ENCODE measurements at places on chromosomes 3 and 15.

- no peak for DNase-seq
These were observed 66.4 kb upstream of the SNRPA1 start for GRCh38 chr15:101361418-101361817.

- DNase-seq: peak; percentile 19
These were observed 11.0 kb upstream of the PDCD6IP start for GRCh38 chr3:33787328-33788009.

- DNase-seq: no peak
These were observed 26.4 kb upstream of the MYZAP start for GRCh38 chr15:57565311-57565710.

DNA sequence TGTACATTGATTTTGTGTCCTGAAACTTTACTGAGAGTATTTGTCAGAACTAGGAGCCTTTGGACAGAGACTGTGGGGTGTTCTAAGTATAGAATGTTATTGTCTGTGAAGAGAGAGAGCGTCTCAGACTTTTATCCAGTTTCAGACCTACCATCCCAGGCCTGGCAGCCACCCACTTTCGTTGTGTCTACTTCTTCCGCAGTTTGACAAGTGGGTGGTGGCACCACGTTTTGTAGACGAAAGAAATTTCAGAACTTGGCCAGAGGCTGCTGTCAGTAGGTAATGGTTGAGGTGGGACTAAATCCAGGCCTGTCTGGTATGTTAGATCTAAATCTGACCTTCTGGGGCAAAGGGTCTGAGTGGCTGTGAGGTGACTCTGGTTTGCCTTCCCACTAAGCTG, 13.4 kb upstream of the TRAK1 start:
- no peak for DNase-seq

GRCh38 chr15:84782346-84782745, 34.0 kb downstream of the ZNF592 start:
- DNase-seq: no peak

DNA sequence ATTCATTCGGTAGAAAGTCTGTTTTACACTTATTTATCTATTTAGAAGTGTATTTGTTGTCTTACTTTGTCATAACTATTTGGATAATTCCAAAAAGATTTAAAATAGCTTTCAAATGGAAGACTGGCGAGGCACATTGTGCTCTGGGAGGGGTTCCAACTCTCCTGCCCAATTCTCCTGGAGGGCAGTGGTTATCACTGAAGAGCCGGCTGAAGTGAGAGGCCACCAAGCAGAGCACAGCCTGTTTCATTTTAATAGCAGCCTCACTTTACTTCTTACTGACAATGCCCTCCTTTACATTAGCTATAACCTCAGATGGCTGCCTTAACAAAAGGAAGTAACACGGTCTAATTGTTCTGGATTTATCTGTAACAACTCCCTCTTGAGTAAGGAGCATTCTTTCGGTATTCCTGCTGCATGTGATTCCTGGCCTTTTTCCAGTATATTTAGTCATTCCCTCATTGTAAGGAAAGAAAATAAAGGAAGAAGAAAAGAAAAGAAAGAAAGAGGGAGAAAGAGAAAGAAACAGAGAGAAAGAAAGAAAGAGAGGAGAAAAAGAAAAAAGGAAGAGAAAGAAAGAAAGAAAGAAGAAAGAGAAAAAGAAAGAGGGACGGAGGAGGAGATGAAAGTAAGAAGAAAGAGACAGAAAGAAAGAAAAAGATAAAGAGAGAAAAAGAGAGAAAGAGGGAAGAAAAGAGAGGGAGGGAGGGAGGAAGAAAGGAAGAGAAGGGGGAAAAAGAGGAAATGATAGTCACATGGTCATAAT, 339.8 kb upstream of the WNT5A start:
- DNase-seq: no peak

GRCh38 chr3:18439281-18439680, 14.1 kb upstream of the SATB1 start:
- no peak for DNase-seq

DNA sequence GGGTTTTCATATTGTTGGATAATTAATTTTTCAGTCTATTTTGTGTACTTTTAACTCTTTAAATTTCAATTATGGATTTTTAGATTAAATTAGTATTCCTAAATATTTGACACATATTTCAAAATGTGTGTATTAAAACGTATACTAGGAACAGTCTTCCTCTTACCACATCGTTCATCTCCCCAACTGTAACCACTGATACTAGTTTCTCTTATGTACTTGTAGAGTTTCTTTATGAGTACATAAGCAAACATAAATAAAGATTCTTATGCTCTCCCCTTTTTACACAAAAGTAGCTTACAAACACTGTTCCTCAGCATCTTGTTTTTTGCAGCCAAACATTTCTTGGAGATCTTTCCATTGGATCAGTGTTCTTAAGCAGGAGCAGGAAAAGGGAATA, 45.9 kb downstream of the CMSS1 start:
- no peak for DNase-seq

DNA sequence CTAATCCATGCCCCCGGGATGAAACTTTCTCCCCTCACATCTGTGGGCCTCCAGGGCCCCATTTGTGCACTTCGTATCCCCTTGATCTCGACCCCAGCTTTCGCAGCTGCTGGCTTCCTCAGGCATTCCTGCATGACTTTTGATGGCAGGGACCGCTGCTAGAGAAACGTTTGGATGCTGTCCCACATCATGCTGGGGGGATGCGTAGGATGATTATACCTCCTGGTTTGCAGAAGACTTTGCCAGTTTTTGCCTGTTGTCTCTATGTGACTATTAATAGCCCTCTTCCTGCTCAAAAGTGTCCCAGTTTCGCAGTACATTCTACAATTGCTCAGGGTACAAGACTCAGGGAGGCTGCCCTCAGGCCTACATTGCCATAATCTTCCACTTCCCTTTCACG, 10.4 kb upstream of the KCNAB1 start:
- no peak for DNase-seq

GRCh38 chr3:152307829-152308474, 39.2 kb downstream of the MBNL1 start:
- no peak for DNase-seq

- no peak for DNase-seq
These were observed 26.4 kb upstream of the RYR3 start for GRCh38 chr15:33284336-33284735.

GRCh38 chr3:59709702-59710553, 660.1 kb upstream of the CFAP20DC start:
- DNase-seq: peak; percentile 37

- no peak for DNase-seq
These were observed 5.0 kb downstream of the LMCD1 start for GRCh38 chr3:8506571-8507061.

All from hypothalamus (tissue), 51 donors.